ENCODE measurements at places on chromosomes 4 and X.

GRCh38 chrX:132968296-132968949 is 10.0 kb upstream of the HS6ST2 start:
- DNase-seq = no peak

- DNase-seq = no peak
These were observed 18.2 kb downstream of the ACOX3 start for GRCh38 chr4:8422327-8422726.

- no peak for DNase-seq
These were observed 178.7 kb upstream of the RBPJ start for GRCh38 chr4:26141911-26142638.

DNA sequence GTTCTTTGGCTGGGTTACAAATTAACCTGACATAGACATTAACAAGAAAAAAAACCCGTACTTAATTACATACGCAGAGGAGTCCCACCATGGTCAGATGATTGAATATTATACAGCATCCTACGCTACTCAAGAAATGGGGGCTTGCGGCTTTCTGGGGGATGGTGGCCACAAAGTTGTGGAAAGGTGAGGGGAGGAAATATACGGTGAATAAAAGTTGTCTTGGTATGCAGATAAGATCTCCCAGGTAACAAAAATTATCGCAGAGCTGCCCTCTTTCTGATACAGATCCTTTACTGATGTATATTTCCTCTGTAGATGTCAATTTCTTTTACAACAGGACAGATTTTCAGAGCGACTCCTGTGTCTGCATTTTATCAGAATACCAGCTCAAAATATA is 890 bp downstream of the DCAF16 start:
- DNase-seq = no peak

GRCh38 chrX:17597836-17598439 is 139.4 kb upstream of the SCML1 start:
- DNase-seq = no peak

- DNase-seq = no peak
These were observed 158.0 kb downstream of the KCNIP4 start for GRCh38 chr4:21790438-21791029.

- DNase-seq = no peak
These were observed 11.6 kb upstream of the TTC29 start for GRCh38 chr4:146957237-146957636.
